ENCODE measurements at places on chromosomes 5 and 9.

GRCh38 chr9:131651599-131651998, 88.3 kb downstream of the RAPGEF1 start:
- no peak for DNase-seq

DNA sequence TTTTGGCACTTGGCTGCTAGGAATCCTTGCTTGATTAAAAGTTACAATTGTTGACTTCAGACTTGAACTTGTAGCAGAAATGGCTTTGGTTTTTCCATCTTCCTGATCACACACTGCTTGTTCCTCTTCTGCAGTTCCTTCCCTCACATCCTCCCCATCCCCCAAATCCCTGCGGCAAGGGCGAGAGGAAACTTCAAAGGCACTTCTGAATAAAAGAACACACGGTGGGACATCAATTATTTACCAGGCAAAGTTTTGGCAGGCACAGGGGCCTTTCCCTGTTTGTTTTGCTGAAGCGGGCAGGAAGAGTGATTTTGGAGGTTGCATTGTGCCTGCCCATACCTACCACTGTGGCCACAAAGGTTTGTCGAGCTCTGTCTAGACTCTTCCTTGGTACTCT, 260.9 kb downstream of the KIF4B start:
- DNase-seq: no peak

DNA sequence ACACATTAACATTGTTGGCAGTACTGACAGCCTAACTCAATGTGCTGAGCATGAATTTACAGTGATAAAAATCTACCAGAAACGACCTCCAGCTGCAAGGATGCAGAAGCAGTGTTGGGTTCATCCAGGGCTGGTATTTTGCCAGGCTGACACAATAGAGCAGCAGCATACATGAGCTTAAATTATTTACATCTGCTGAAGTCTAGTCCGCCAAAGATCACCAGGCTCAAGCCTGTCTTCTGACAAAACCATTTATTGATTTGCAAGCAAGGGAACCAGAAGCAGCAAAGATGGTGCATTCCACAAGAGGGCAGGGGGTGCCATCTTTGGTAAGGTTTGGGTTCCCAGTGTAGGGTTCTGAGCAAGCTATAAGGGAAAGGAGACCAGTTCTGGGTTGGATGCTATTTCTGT, 8.7 kb upstream of the C5orf34 start:
- no peak for DNase-seq

GRCh38 chr5:1497795-1498622, 25.8 kb downstream of the LPCAT1 start:
- no peak for DNase-seq

- peak; percentile 3 for DNase-seq
Observed at GRCh38 chr5:33441241-33442177, 744 bp downstream of the TARS1 start.

- no peak for DNase-seq
Observed at GRCh38 chr5:96527768-96528661, 95.0 kb upstream of the PCSK1 start.

DNA sequence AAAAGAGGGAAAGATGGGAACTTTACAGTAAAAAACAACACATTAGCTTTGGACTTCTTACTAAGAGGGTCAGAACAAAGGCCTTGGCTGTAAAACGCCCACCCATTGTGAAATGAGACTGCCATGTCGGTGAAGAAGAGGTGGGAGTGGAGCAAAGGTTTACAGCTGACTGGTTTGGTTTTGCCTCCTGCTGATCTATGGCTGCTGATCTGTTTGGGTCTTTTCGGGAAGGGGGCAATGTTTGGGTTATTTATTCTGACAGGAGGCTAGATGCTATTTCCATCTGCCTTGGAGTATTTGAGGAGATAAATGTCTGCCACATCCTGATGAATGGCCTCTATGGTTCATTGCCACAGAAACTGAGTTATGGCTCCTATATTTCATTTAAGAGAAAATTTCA, 408.7 kb downstream of the TLE4 start:
- DNase-seq: no peak

GRCh38 chr9:70290626-70291025, 31.8 kb downstream of the SMC5 start:
- DNase-seq: no peak

DNA sequence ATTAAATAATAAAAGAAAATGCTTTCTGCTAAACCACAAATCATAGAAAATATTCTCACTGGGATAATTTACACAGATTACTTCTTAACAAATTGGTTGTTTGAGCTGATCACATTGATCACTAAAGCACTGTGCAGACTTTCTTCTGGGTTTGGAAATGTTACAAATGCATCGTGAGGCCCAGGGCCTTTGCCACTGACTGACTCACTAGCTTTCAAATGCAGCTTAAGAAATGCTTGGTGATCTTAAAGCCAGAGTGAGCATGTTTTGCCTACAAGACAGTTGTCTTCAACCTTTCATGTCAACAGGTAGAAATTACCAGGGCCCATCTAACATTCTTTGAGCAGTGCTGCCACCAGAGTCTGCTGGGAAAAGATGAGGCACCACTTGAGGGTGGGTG, 252.3 kb upstream of the ADRA1B start:
- DNase-seq: no peak

DNA sequence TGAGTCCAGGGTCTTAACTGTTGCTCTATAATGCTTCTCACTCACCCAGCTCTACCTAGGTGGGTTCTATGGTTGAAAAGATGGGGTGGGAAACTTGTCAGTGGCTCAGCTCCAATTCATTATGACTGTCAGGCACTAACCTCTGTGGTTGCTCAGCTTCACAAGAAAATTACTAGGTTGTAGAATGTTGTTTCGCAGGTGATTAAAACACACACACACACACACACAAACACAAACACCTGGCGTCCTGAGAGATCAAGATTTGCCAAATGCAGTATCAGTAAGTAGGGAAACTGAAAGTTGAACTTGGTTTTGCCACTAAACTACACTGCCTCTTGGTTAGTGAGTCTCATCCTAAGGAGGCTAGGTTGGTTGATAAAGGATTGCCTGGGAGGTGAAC, 2.8 kb downstream of the MCCC2 start:
- DNase-seq: no peak

Data from T-helper 22 cell (primary cell).